ENCODE measurements at places on chromosomes 5 and 9. TPM values are rescaled to one million over a fixed set of nuclear protein-coding genes. Genes with fewer than 3 reads are reported as not detected.

Gene HSPB3
- total RNA-seq: 1.1 TPM

Gene HTR1A
- total RNA-seq: not detected

Gene NUTM2F
- 0.24 TPM for total RNA-seq

Gene LECT2
- not detected for total RNA-seq

Gene TLX3
- not detected for total RNA-seq
